ENCODE measurements at places on chromosomes 1 and 21.

DNA sequence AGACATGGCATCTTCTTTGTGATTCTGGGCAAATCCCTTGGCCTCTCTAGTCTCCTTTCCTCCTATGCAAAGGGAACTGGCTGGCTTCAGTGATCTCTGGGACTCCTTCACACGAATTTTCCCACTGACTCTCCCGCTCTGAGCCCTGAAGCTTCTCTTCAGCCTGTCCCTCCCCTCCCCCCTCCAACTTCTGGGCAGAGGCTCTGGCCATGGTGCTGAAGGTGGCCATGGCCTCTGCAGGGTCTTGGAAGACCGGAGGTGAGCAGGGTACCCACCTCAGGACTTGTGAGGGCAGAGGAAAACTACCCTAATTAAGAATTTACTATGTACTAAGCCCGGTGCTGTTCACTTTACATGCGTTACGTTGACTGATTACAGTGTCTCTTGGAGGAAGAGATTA lies 29.4 kb upstream of the POU3F1 start:
- no peak for DNase-seq

- DNase-seq = no peak
Observed at GRCh38 chr1:23617084-23617521, 57.8 kb upstream of the ID3 start.

DNA sequence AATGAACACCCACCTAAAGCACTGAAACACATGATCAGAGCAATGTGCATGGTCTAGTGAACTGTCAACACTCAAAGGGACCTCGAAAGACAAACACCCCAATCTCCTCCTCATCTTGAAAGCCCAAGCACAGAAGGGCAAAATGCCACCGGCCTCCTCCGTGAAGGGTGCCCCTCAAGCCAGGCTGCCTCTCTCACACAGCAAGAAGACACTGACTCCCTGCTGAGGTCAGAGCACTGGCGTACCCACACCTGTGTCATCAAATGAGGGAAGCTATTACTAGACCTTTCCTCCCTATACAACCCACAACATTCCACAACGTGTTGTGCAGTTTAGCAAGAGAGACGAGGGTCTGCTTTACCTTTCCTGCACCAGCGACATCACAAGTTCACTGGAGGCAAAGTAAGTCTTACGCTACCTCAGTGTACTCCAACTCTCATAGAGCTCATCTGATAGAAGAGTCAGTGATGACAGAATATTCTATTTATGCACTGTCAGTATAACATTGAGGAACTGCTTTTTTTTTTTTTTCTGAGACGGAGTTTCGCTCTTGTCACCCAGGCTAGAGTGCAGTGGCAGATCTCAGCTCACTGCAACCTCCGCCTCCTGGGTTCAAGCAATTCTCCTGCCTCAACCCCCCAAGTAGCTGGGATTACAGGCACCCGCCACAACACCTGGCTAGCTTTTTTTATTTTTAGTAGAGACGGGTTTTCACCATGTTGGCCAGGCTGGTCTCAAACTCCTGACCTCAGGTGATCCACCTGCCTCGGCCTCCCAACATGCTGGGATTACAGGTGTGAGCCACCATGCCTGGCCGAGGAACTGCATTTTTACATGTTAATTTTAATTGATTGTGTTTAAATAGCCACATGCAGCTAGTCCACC lies 3.3 kb downstream of the SH3BP5L start:
- DNase-seq = no peak

GRCh38 chr21:41953249-41953830 lies 478 bp downstream of the C2CD2 start:
- DNase-seq = no peak

DNA sequence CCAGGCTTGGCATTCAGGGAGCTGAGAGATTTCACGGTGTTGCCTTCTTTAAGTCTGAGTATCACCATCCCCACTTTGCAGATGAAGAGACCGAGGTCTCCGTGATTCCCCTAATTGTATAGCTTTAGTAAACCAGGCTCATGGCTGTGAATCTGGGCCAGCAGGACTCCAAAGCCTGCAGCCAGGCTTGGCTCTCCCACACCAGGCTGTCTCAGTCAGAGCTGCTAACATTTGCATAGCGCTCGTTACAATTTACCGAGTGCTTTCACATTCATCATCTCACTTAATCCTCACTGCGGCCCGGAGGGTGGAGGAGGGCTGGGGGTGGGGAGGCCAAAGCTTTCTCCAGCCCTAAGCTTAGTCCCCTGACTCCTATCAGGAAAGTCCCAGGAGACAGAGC lies 11.7 kb downstream of the C1orf94 start:
- no peak for DNase-seq

GRCh38 chr21:14981246-14981645 lies 83.6 kb downstream of the NRIP1 start:
- DNase-seq = no peak

DNA sequence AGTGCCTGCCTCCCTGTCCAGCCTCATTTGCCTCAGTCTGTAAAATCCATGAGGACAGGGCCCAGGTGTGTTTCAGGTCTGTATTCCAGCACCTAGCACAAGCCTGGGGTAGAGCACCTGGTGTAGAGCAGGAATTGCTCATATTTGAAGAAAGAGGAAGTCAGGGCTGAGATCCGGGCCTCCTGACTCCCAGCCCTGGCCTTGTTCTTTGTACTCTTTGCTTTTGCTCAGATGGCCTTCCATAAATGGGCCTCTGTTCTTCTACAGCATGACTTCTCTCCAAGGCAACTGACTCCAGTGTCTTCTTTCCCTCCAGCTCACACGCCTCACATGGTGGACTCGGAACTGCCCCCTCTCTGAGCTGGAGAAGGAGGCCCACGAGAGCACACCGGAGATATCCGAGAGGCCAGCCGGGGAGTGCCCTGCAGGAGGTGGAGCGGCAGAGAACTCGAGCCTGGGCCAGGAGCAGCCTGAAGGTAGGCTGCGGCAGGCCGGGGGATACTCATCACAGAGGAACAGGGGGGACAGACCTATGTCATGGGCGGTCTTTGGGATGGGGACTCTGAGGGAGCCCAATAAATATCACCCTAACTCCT lies 19.7 kb downstream of the SLC5A9 start:
- DNase-seq = no peak

- no peak for DNase-seq
Observed at GRCh38 chr1:228513236-228513900, 26.2 kb downstream of the RNF187 start.

- DNase-seq = no peak
Observed at GRCh38 chr1:35215346-35215745, 22.4 kb upstream of the SFPQ start.

DNA sequence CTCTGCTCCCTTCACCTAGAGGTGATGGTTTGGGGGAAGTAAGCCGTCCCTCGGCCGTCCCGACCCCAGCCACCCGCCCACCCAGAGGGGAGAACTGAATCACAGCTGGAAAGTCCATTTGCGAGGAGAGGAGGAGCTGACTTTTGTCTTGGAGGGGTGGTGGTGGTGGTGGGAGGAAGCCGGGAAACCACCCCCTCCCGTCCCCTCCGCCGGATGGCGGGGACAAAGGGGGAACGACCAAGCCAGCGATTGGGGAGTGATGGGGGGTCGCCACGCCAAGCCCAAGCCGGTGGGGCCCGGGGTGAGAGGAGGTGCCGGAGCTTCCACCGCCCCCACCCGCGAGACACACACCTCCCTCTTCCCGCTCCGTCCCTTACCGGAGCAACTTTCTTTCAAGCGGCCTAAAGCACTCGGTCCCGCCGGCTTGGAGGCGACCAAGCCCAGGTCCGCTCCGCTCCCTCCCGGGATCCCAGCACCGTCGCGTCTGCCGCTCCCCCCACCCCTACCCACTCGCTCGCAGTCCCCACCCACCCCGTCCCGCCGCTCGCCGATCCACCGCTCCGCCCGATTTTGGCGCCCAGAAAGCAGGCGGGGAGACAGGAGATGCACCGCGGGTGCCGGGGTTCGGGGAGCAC lies 540 bp downstream of the ARHGEF2 start:
- DNase-seq = no peak

GRCh38 chr1:210262167-210262896 lies 29.7 kb downstream of the SERTAD4 start:
- DNase-seq = no peak

DNA sequence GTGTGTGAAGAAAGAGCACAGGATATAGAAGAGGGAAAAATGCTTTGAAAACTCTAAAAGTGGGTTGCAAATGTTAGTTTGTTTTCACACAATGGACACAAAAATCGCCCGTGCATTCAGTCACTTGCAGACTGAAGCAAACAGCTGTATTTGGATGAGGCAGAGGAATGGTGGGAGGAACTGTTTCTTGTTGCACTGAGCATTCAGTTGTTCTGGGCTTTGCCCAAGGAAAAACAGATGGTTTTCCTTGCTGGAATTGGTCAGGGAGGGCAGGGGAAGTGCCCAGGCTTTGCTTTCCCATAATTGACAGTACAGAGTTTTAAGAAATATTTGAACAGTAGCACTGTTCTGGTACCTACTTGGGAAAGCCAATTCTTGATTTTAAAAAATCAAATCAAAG lies 19.5 kb upstream of the WARS2 start:
- DNase-seq = no peak

DNA sequence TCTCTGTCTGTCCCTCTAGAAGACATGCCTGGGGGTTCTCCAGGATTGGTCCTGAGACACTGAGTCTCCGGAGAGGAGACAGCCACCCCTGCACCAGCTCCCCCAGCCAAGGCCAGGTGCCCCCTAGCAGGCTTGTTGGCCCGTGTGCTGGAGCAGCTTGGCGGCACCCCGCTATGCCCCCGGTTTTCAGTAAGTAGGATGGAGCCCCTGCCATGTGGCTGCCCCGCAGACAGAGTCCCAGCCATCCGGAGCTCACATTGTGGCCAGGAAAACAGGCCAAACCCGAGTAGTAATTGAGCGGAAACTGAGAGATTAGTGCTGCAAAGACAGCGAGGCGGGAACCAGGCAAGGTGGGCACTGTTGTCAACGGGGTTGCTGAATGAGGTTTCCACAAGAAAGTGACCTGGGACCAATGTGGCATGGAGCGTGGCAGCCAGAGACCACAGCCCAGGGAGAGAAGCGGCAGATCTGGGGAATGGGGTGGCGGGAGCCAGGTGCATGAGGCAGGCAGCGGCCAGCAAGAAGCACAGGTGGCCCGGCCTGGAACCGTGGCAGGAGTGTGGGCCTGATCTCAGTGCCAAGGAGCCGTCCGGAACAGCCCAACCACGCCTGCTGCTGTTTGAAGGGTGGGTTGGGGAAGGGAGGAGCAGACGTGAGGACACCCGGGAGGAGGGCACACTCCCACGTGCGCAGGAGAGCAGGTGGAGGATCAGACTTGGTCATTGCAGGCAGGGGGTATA lies 137.4 kb upstream of the VAMP3 start:
- DNase-seq = no peak

DNA sequence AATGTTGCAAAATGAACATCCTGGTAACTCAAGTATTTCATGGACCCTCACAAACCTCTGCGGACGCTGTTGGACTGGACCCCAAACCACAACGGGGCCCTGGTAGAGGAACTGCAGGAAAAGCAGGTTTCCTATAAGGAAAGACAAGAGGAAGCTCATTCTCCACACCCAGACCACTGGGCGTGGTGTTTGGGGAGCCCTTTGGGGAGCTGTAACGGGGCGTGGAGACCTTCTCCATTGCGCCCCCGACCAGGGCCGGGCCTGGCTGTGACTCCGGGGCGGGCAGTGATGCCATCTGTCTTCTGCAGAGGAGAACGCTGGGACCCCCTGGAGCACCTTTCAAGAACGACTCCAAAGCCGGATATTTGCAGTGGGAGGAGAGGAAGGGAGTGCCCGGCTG lies 30.0 kb upstream of the AGPAT3 start:
- DNase-seq = no peak

DNA sequence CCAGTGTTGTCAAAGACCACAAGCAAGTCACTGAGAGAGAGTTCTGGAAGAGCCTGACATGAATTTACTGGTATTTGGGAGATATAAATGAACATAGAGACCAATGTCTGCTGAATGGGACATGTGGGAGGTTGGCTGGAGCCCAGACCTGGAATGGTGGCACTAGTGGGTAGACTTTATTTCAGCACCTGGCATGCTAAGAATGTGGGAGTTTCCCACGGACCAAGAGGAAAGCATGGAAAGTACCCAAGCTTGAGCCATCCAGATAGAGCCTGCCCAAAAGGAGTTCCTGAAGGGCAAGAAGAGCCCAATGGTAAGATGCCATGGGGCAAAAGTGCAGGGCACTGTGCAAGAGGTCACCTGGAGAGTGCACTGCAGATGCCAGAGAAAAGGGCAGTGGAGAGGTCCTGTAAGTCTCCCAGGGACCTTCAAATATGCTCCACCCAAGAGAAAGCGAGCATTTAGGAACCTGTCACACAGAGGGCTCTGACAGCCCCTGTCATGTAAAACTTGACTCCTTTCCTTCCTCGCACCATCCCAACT lies 8.1 kb upstream of the ZNF687 start:
- no peak for DNase-seq

DNA sequence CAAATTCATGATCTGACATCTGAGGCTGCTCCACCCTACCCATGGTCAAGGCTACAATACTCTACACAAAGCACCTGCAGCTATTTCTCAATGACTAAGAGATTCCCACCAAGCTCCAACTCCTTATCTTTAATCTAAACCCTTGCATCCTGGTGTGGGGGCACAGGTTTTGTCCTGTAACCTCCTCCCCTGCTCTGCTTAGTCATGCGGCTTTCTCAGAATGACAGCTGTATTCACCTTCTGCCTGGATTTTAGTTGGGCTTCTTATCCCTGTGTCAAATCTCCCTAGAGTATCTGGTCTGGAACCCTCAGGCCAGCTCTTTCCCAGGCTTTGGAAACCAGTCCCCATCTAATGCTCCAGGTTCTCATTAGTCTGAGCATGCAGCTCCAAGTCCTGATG lies 159.0 kb downstream of the BARHL2 start:
- DNase-seq = no peak

DNA sequence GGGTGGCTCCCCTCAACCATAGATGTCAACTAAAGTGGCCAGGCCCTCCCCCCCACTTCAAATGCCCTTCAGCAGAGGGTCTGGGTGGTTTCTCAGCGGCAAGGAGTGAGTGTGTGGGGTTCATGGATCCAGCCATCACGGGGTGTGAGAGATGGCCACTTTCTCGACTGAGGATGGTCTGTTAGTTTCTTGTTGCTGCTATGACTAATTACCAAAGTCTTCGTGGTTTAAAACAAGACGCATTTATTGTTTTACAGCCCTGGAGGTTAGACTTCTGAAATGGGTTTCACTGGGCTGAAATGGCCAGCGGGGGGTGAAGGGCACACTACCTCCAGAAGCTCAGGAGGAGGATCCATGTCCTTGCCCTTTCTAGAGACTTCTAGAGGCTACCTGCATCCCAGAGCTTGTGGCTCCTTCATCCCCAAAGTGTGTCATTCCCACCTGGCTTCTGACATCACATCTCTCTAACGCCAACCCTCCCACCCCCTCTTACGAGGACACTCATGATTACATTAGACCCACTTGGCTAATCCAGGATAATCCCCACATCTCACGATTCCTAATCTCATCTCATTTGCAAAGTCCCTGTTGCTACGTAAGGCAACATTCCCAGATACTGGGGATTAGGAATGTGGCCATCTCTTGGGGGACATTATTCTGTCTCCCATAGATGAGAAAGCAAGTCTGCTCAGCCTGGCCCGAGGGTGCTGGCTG lies 53.0 kb downstream of the EPHB2 start:
- DNase-seq = no peak

GRCh38 chr1:237998581-237998980 lies 107.9 kb upstream of the ZP4 start:
- DNase-seq = no peak

- peak; percentile 25 for DNase-seq
Observed at GRCh38 chr21:41816583-41817165, 49.8 kb upstream of the RIPK4 start.
